Stimulated activated CD8-positive, alpha-beta memory T cell treated with anti-CD3 and anti-CD28 coated beads, Interleukin-7, amount 100 ng/mL, for 48 hours (primary cell): ENCODE measurements at places on chromosomes 4 and X.

DNA sequence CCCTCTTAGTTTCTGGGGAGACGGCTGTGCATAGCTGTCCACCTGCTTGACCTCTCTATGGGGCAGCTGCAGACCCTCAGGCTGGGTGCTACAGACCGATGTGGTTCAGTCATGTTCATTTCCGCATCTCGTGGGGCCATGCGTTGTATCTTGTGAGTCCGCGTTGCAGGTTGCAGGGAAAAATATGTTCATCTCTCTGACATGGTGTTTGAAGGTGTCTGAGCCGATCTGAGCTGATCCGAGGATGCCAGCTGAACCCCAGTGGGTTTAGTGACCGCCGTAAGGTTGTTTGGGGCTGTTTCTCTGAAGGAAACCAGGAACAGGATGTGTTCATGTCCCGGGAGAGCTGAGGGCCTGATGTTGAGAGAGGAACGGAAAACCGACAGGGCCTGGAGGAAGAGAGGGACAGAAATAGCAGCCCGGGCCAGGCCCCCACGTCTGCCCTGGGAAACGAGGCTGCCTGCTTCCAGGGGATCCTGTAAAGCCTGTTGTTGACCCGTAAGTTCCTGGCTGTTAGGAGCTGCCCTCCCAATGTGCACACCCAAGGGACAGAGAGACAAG is 9.8 kb upstream of the P2RY8 start:
- no peak for DNase-seq

DNA sequence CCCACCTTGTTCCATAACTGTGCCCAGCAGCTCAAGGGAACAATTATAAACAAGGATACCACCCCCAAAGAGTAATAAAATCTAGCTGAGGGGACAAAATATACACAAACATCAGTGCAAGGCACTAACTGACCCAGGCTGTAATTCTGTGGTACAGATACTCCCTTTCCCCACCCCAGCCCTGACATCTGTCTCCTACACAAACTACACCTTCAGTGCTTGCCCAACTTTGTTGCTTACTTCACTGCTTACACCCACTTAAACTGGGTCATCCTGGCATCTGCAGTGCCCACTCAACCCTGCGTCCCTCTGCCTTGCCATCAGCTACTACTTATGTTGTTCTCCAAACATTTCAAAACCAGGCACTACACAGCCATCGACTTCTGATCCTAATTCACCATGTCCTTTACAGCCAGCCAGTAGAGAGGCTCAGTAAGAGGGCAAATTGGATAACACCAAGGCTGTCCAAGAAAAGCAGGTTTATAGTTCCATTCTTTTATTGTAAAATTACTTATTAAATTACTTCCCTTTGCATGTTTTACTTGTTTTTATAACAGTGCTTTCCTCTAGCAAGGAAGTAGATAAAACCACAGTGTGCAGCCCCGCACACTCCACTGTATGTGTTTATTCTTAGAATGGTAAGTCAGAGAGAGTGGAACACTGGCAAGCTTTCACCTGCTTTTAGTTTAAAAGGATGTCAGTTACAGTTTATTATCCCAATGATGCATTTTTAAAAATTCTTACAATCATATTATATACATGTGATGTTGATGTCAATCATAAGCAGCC is 149.6 kb downstream of the INPP4B start:
- DNase-seq = no peak

DNA sequence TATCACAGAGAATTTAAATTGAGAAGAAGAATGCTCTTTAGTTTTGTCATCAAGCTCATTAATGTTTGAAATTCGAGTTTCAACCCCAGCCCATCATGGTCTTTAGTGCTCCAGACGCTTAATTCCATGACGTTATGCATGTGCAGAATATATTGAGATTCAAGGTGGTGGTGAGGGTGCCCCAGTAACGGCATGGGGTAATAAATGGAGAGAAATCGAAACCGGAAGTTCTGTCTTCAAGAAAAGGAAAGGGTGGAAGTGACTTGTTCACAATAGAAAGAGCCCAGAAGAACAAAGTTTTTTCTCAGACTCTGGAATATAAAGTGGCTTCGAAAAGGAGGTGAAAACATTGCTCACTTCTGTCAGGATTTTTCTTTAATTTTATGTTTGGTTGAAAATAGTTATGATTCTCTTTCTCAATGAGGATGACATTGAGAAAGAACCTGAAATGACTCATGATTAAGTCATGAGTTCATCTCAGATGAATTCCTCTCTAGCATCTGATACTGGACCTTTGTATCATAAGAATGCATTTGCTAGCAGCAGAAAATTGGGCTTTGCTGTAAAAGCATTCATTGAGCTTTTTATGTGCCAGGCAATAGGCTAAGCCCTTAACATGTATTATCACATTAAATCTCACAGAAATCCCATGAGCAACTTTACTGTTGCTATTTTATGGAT is 779 bp upstream of the DDX60L start:
- DNase-seq = no peak

- DNase-seq = no peak
Measured at GRCh38 chr4:153520801-153521329, 54.7 kb downstream of the TMEM131L start.

- no peak for DNase-seq
Measured at GRCh38 chr4:111693758-111694157, 451.5 kb upstream of the FAM241A start.

GRCh38 chr4:47816748-47817147 is 21.1 kb downstream of the CORIN start:
- no peak for DNase-seq

DNA sequence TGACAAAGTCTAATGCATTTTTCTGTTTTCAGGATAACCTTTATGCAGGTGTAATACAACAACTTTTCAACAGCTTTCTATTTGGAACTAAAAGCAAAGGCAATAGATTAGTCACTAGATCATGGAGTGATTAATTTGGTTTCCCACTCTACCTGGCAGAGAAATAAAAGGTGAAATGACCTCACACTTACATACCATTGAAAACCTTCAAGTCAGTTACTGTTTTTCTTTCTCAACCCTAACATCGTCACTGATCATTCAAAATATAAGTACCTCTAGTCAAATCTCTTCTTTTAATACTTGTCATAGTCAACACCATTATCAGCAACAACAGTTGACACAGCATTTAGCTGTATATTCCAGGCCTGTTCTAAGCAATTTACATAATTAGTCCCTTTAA is 85.1 kb upstream of the ZCCHC13 start:
- DNase-seq = no peak

- DNase-seq = no peak
Measured at GRCh38 chr4:80263541-80264351, 2.7 kb upstream of the FGF5 start.

DNA sequence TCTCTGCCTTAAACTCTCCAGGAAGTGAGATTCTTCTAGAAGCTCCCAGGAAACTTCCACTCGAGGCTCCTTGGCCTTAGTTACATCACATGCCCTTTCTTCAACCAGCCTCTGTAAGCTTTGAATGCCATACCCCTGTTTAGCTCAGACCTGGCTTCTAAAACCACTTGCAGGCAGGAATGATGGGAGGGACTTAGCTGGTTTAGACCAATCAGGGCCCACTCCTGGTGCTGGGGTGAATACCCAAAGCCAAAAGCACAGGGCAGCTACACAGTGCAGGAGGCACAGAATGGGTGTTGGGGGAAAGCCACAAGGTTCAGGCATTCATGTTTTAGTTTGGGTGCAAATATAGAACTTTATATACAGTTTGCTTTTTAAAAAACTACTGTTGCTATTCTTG is 296.2 kb downstream of the FRMPD4 start:
- no peak for DNase-seq

DNA sequence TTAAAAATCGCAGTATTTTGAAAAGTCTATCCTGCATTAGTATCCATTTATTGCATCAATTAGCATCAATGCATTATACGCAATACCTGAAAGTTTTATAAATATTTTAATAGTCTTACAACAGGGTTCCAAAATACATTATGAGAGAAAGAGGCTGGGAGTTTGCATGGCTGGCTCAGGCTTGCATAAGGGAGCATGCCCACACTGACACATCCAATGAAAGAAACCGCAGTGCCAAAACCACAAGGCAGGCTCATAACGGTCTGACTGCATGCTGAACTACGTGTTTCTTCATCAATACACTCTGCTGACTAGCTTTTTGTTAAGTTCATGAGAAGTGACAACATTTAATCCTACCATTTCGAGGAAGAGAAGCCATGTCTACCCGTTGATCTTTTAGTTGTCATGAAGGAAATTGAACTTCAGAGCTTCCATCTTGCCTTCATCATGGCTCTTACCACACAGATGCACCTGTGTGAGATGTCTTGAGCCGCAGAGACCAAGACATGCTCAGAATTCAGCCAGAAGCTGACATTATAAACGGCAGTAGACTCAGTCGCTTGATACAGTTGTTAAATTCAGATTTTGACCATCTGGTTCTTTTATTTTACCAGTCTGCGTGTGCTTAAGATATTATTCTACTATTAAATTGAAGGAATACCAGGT is 168.8 kb upstream of the FRG1 start:
- DNase-seq = no peak

DNA sequence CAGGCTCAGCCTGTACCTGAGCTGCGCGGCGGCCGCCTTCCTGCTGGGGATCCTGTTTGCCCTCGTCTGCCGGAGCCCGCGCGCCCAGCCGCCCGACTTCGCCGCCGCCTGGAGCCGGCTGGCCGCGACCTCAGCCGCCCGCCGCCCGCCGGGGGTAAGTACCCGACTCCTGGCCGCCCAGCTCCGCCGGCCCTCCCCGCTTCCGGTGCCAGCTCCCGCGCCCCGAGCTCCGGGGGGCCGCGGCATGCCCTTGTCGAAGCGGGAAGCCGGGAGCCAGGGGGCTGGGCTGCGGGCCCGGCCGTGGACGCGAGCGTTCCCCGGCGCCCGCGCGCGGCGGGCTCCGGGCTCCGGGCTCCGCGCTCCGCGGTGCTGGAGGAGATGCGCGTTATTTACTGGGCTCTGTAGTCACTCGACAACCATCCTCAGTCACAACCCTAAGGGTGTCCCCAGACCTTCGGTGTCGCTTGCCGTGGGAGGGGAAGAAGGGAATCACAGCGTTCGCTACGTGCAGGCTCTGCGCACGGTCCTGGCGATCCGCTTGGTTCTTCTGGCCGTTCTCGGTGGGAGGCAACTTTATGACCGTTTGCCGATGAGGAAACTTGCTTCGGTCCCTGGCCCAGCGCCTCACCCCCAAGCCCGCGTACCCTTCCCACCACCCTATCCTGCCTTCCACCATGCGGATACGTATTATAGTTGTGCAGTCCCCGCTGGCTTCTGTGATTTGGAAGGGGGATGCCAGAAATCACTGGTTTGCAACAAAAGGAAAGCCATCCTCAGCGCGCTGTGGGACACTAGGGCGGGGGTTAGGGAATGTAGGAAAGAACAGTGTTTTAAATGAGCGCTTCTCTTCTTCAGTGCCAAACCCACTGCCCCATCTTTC is 944 bp downstream of the SNX25 start:
- no peak for DNase-seq

GRCh38 chrX:147803948-147804347 is 107.8 kb upstream of the FMR1 start:
- no peak for DNase-seq

DNA sequence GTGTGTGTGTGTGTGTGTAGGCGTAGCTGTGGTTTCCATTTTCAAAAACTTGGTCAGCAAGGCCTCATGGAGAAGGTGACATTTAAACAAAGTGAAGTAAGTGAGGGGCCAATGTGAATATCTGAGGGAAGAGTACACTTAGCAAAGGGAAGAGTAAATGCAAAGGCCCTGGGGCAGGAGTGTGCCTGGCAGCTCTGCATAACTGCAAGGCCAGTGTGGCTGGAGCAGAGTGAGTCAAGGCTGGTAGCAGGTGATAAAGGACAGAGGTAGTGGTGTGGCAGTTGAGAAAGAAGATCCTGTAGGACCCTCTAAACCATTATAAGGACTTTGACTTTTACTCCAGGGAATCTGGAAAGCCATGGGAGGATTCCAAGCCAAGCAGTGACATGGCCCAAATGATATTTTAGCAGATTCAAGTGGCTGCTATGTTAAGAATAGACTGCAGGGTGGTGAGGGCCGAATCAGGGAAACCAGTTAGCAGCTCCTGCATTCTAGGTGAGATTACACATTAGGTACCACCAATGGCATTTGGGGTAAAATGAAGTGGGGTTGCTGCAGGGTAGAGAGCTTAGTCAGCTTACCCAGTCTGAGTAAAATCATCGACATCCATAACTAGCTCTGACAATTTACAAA is 5.9 kb upstream of the TBC1D1 start:
- no peak for DNase-seq

GRCh38 chr4:70651864-70652506 is 14.3 kb downstream of the JCHAIN start:
- DNase-seq = no peak

GRCh38 chr4:81343536-81343935 is 128.2 kb downstream of the RASGEF1B start:
- DNase-seq = no peak

GRCh38 chrX:45001048-45001447 is 128.1 kb downstream of the KDM6A start:
- no peak for DNase-seq

DNA sequence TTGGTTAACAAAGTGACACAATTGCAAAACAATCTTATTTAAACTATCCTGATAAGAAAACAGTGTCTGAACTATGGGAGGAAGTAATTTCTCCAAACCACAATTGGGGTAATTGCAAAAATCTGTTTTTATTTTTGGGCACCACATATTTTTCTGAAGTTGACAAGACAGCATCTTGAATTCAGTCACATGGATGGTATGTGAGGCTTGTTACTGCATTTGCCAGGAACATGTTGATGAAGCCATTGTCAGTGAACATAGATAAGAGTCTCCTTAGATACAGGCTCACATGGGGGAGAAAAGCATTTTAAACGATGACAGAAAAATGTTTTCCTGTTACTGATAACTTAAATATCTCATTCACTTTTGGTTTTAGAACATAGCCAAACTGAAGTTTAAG is 5.5 kb upstream of the USP53 start:
- no peak for DNase-seq

- DNase-seq = no peak
Measured at GRCh38 chr4:152478461-152479237, 57.2 kb downstream of the FBXW7 start.

DNA sequence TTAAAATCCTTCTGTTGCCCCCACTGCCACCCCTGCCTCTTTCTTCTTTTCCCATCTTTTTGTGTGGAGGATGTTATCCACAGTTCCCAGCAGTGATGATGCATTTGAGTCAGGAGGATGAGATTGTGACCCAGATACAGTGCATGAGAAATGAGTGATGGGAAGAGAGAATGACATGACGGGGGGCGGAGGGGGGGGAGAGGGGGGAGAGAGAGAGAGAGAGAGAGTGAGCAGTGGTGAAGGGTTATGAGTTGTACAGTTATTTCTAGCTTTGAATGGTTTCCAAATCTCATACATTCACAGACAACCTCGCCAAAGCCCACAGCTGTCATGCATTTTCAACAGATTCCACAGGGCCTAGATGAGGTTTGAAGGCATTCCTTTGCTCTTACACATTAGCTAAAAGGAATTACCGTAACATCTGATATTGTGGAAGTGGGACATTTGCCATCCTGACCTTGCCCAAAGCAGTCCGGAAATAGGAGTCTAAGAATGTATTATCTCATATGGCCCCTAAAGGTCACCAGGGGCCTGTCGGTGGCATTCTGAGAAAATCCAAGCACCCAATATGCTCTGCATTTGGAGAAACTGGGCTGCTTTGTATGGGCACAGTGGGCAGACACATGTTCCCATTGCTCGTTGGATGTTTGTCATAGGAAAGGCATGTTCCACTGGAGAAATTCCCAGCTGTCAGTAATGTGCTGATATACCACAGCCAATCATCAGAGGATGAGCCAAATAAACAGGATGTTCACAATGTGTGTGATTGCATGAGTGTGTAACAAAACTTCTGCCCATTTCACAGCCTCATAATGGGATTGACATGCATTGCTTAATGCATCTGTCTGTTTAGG is 435.8 kb downstream of the SPRY1 start:
- no peak for DNase-seq
